Stimulated activated CD8-positive, alpha-beta memory T cell treated with anti-CD3 and anti-CD28 coated beads, Interleukin-2, amount 100 ng/mL, for 1 hour (primary cell): ENCODE measurements at places on chromosomes 1 and 21.

DNA sequence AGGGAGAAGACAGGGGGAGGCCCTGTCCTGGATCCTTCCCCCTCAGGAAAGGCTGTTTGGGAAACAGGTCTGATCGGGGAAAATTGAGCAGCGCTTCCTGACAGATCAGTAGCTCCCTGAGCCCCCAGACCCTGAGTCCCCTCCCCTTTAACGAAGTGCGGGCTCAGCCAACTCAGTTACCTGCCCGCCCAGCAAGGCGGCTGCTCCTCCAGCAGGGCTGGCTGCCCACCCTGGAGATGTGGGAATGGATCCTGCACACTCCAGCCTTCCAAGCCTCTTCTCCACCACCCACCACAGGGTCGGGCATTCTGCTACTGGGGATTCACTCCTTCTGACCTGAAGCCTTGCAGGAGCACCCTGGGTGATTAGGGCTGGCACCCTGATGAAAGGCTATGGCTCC, 27.6 kb upstream of the LAPTM5 start:
- no peak for DNase-seq

DNA sequence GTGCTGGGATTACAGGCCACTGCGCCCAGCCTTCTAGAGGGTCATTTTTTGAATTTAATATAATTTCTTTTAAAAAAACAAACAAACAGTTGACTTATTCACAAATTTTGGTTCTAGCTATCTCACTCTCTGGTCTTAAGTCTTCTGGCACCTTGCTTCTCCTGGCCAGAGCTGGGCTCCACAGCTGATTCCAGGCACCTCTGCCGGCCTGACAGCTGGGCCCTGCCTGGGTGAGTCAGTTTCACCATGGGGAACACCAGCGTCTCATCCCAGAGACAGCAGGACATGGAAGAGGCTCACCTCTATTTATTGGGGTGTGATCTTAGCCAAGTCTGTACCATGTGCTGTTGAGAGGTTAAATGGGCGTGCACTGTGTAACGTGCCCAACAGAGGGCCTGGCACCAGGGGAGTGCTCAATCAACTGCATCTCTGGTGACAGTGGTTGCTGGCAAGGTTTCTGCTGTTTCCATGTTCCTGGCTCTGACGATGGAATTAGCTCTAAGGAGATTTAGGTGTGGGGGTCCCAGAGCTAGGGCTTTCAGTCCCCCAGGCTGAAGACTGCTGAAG, 956 bp downstream of the CPLANE2 start:
- peak; percentile 13 for DNase-seq

DNA sequence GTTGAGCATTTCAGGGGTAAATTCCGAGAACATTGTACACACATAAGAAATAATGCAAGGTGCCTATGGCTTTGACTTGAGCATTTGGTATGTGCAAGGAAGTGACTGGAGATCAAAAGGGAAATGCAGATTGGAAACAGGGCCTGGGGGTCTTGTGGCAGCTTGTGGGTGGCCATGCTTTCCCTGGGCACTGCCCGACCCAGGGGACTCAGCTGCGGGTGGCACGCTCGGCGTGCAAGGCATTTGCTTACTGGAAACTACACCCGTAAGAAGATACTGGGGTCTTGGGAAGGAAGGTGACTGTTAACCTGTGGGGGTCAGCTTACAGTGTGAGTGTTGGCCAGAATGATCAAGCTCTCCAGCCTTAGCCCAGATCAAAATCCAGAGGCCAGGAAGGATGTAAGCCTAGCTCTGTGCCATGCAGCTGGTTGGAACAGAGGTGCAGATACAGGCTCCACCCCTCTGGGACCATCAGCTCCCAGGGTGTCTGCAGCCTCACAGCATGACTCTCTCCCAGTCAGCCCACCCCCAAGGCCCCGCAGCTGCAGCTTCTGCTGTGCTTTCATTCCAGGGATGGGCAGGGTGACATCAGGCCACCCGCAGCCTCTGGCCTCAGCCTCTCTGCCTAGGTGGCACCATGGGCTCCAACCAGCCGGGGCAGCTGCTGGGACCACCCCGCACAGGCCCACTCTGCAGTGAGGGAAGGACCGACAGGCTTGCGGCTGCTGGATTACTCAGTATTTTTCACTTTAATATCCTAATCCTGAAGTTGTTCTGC, 55.1 kb downstream of the KIF26B start:
- no peak for DNase-seq

GRCh38 chr1:115067161-115067859, 22.0 kb downstream of the TSPAN2 start:
- no peak for DNase-seq

GRCh38 chr1:19373211-19374082, 61.3 kb downstream of the SLC66A1 start:
- DNase-seq: no peak

DNA sequence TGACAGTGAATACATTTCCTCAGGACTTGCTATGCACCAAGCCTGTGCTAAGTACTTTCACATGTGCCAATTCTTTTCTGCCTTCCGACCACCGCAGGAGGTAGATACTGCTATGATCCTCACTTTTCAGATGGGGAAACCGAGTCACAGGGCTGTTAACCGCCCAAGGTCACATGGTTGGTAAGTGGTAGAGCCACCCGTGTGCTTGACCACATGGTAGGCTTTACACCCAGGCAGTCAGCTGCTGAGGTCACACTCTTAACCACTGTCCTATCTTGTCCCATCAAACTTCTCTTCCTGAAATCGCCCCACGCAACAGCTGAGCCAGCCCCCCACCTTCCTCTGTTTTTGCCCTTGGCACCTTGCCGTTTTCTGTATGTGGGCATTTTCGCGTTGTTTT, 31.0 kb upstream of the SDHB start:
- DNase-seq: no peak

GRCh38 chr1:8077602-8078001, 51.5 kb upstream of the ERRFI1 start:
- DNase-seq: no peak

DNA sequence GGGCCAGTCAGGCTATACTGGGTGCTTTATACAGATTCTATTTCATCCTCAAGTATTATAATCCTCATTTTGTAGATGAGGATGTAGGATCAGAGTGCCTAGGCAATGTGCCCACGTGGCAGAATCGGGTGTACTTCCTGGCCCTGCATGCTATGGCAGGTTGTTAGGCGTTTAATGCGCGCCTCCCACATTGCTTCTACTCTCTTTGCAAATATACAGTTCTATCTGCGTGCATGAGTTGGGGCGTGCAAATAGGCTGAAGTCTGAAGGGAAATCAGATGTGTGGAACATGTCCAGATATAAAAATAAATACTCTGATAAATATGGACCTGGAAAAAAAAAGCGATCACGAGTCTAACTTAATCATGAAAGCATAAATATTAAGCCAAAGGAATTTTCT, 194.7 kb upstream of the FMN2 start:
- DNase-seq: no peak

GRCh38 chr1:156245451-156246232, 2.2 kb downstream of the PAQR6 start:
- no peak for DNase-seq

- no peak for DNase-seq
Measured at GRCh38 chr1:220430059-220430458, 97.9 kb upstream of the MARK1 start.

GRCh38 chr1:238489006-238489405, 598.3 kb upstream of the ZP4 start:
- DNase-seq: no peak

GRCh38 chr1:2523891-2524609, 2.3 kb downstream of the PANK4 start:
- DNase-seq: peak; percentile 25

DNA sequence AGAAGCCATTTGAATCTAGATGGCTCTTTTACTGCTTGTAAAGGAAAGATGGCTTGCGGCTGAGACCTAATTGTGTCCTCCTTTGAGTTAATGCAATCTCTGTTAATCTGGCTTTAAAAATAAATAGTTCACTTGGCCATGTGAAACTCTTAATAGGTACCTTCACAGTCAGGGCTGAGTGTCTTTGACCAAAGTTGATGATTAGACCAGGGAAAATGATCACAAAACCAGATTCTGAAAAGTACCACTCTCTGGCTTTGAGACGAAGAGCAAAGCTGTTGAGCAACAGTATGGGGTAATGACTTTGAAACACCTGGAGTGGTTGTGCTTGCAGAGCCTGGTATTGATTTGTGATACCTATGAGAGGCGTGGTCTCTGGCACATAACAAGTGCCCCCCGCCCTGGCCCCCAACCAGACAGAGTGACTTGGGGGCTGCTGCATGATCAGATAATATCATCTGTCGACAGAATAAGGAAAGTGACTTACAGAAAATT, 4.7 kb downstream of the HUNK start:
- DNase-seq: no peak

- no peak for DNase-seq
Measured at GRCh38 chr21:31895077-31895835, 22.4 kb downstream of the HUNK start.

DNA sequence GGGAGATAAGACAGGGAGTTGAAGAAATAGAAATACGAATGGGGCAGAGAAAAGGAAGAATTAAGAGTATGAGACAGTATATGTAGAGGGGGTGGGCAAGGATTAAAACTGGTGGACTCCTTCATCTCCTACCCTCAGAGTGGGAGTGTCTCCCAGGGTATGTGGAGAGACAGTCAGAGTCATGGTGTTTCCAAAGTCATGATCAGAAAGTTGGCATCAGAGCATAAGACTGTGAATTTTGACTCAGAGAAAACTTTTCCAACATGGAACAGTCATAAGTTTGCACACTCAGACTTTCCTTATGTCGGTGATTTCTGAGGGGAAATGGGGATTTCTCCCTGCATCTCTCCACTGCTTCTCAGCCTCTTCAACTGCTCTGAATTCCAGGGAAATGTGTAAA, 2.4 kb downstream of the CD84 start:
- no peak for DNase-seq

DNA sequence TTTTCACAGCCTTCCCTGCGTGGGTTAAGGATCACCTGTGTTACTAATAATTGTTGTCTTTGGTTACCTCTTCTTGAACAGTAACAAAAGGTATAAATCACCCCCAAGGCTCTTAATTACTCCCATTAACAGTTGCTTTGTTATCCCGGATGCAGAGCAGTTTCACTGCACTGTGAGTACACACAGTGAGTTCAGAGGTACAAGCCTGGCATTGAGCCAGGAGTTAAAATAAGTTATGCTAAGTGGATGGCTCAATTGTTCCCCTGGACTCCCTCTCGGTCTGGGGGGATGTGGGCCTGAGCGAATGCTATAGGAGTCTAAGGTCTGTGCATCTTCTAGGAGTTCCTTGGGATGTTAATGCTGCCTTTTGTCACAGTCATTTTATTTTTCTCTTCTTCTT, 258.3 kb downstream of the ATG4C start:
- DNase-seq: no peak

- no peak for DNase-seq
Measured at GRCh38 chr1:13804240-13804633, 104.2 kb downstream of the PRDM2 start.

DNA sequence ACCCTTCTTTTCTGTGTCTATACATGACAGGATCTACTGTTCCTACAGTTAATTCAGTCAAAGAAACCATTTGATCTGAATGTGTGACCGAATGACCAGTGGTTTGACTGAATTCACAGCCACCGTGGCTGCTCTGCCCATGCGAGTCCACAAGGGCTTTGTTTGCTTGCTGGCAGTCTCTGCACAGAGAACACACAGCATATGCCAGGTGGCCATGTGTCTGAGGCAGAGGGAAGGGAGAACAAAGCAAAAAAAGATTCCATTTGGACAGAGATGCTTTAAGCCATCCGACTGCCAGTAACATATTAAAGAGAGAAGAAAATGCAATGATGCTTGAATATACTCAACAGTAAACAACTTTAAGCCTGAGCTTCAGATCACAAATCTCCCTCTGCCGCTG, 737.8 kb upstream of the CXADR start:
- no peak for DNase-seq

DNA sequence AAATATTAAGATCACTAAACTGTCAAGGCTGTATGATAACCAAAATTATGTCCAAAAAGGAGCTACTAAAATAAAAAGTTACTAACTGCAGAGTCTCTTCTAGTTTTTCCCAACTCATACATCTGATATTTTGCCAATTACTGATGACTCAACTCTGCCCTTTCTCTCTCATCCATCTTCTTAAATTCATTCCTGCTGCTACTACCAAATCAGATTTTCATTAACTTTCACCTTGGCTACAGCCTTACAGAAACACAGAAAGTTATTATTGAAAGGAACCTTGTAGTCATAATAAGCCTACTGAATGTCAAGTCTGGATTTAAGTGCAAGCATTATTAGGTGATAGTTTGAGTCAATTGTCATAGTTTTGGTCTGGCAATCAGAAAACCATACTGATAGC, 273.1 kb downstream of the DPYD start:
- no peak for DNase-seq

DNA sequence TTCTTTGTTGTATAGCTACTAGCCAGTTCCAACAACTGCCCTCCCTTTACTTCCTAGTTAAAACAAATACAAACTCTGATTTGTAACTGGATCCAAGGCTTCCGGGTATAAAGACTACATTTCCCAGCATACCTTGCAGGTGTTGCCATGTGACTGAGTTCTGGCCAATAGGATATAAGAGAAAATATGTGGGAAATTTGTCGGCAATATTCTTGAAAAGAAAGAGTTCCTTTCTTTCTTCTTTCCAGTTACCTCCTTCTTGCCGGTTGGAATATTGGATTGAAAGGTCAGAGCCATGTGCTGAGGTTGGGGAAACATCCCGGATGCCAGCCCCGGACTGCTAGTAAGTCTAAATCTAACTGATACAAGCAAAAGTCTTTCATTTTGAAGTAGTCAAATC, 23.0 kb upstream of the ZBTB40 start:
- DNase-seq: no peak

DNA sequence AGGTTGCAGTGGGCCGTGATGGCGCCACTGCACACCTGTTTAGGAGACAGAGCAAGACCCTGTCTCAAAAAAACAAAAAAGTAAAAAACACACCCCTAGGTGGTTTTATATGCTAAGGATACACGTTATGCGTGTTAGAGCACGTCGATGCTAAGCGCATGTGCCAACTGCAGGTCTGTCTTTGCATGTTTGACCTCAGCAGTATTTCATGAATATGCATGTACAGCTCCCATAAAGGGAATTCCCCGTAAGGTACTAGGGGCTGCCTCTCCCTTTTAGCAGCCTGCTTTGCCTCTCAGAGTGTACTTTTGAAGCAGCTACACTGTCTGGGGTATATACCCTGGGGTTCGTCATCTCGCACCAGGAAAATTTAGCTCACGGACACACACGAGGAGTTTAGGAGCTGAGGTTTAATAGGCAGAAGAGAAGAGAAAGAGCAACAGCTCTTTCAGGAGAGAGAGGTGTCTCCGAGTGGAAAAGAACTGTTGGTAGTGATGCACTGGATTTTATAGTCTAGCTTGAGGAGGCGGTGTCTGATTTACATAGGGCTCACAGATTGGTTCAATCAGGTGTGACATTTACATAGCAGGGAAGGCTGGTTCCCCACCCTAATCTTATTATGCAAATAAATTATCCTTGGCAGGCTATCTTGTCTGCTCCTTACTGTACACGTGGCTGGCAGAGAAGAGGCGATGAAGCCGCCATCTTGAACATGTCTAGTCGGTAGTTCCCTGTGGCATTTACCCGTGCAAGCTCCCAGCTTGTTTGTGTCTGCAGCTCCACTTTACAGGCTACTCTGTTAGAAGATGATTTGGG, 4.2 kb upstream of the OTUD3 start:
- DNase-seq: no peak

- DNase-seq: no peak
Measured at GRCh38 chr1:33661811-33662454, 189.5 kb downstream of the ZSCAN20 start.
